Stimulated activated CD4-positive, alpha-beta T cell treated with anti-CD3 and anti-CD28 coated beads, Interleukin-15, amount 100 ng/mL, for 1 hour (primary cell): ENCODE measurements at places on chromosomes 13 and 19.

DNA sequence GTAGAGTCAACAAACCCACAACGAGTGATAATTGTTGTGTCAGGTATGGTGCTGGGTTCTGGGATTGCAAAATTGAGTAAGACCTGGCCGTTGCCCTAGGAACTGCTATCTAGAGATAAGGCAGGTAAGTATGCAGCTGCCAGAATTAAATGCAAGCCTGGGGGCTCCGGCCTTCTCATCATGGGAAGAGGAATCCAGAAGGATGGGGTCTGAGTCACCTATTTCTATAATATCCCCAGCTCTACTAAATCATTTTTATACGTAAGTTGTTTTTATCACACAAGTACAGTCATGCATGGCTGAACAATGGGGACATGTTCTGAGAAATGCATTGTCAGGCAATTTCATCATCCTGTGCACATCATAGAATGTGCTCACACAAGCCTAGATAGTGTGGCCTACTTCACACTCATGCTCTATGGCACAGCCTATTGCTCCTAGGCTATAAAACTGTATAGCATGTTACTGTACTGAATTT, 203.0 kb downstream of the KLF5 start:
- no peak for DNase-seq

DNA sequence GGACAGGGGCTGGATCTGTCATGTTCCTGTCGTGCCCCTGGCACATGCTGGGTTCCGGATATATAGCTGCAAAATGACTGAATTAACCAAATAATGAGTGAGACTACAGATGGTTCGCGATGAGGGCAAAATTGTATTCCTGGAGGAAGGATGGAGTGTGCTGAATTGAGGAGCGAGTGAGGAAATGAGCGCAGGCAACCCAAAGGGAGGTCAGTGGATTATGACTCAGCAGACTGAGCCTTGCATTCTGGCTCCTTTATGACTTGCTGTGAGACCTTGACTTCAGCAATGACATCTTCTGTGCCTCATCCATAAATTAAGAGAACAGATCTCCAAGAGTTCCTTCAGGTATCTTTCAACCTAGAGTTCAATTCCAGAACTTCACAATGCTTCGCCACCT, 115.0 kb upstream of the CLDN10 start:
- no peak for DNase-seq

DNA sequence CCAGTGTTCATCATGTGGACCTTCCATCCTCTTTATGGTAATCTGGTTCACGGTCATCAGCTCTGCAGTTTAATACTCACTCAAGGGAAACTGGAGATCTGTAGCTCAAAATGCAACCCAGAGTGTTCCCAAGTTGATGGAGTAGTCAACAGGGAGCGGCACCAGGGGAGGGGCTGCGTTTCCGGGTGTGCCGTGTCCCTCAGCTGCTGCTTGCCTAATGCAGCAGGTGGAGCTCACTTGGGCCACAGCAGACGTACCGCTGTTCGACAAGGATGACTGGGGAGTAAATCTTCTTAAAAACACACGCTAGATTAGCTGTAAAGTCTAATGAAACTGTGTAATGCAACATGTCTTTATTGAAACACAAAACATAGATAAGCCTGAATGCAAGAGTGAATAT, 81.1 kb downstream of the TNFSF13B start:
- DNase-seq = no peak

- no peak for DNase-seq
These were observed 72.9 kb downstream of the KDM4B start for GRCh38 chr19:5041913-5042187.

- no peak for DNase-seq
These were observed 9.4 kb downstream of the ZNF784 start for GRCh38 chr19:55614711-55615542.

DNA sequence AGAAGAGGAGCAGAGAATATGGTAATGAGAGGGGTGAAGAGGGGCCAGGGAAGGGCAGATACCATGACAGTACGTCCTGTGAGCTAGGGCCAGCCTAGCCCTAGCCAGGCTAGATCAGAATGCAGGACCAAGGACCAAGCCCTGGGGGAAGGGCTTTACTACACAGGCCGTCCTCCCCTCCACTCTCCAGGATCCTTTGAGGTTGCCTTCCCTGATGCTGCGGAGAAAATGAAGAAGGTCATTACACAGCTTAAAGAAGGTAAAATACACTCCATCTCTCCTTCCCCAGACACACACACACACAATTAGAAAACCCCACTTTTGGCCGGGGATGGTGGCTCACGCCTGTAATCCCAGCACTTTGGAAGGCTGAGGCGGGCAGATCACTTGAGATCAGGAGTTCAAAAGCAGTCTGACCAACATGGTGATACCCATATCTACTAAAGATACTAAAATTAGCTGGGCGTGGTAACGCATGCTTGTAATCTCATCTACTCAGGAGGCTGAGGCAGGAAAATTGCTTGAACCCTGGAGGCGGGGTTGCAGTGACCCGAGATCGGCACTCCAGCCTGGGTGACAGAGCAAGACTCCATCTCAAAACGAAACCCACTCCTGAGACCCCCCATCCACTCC, 8.5 kb downstream of the SPACA6 start:
- DNase-seq = no peak
